ENCODE measurements at places on chromosomes 11 and 22.
A peak's percentile ranks its signal among the peaks of the same experiment; 100 is the strongest.

DNA sequence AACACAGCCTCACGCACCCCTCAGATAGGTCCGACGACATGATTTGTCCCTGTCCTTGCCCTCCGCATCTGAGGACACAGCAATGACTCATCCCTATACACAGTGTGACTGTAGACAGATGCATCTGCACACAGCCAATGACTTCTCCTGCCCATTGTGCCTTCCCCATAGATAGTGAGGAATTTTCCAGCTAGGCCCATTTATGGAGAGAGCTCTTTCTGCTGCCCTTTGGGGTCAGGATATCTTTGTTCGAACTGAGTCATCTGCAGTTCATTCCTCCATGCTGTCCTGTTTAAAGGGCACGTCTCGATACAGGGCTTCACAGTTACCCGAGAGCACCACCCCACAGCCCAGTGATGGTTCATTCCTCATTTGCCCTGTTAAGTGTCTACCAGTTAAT is 96.7 kb downstream of the LARGE1 start:
- no peak for DNase-seq

DNA sequence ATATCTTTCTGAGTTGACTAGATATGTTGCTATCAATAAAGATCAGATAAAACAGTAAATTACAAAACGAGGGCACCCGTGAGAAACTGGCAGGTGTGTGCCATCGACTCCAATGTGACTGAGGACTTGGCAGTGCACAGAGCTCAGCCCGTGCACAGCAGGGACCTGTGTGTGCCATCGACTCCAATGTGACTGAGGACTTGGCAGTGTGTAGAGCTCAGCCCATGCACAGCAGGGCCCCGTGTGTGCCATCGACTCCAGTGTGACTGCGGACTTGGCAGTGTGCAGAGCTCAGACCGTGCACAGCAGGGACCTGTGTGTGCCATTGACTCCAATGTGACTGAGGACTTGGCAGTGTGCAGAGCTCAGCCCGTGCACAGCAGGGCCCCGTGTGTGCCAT is 347.2 kb upstream of the B3GAT1 start:
- DNase-seq, result no peak

- peak; percentile 87 for DNase-seq
These were observed 22.9 kb upstream of the CHRM4 start for GRCh38 chr11:46414466-46414796.

DNA sequence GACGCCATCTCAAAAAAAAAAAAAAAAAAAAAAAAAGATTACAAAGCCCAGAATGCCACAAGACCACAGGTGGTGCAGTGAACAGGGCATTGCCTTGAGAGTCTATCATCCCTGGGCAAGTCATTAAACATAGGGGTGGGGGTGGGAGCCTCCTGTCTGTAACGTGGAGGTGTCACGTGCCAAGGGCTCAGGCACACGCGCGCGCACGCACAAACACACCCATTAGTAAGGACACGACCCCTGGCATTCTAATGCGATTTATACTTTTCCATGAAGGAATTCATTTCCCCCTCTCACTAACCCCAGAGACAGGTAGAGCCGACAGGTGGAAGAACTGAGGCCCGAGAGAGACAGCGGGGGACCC is 5.8 kb upstream of the GCAT start:
- DNase-seq, result peak; percentile 87

- DNase-seq, result no peak
These were observed 67.9 kb downstream of the KCNC1 start for GRCh38 chr11:17802491-17802890.

GRCh38 chr11:74094393-74094792 is 76.4 kb downstream of the C2CD3 start:
- no peak for DNase-seq

DNA sequence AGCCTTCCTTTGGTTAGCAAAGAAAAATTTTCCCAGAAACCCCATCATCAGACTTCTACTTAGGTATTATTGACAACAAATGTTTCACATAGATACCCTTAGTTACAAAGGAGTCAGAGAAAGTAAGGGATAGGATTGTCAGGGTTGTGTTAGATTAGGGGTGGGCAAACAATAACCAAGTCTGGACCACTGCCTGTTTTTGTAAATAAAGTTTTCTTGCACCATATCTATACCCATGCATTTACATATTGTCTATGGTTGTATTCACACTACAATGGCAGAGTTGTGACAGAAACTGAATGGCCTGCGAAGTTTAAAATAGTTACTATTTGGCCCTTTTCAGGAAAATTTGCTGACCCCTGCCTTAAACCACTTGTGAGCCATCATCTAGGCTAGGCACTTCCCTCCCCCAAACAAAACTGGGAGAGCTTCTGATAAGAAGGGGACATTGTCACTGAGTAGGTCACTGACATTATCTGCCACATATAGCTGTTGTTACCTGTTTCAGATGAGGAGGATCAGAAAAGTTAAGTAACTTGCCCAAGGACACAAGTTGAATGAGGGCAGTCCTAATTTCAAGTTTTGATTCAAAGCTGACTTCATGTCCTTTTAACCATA is 40.7 kb upstream of the TMEM135 start:
- no peak for DNase-seq

DNA sequence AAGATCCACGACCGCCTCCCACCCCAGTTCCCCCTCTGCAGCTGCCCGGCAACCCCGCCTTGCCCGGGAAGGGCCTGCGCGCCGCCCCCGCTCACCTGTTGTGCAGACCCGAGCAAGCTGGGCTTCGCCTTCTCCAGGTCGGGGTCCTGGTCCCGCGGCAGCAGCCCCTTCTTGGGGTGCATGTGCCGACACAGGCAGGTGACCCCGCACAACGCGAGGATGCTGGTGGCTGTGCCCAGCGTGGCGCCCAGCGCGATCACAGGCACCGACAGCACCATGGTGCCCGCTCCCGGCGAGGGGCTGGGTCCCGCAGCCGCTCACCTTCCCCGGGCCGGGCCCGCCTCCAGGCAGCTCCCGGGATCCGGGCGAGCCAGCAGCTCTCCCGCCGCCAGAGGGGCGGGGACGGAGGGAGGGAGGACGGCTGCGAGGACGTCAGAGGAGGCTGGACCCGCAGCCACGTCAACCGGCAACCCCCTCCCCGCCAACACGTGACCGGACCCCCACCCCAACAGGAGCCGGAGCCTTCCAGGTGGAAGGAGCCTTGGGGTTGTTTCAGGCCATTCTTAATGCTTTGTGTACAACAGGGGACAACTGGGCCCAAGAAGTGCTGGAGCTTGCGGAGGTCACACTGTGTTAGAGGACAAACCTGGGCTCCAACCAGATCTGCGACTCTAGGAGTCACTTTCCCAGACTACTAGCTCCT is at the start of gene SYT13:
TSS of gene SYT13 (minus strand) at position 412 of the 703 bp plus-strand sequence. CDS start at position 278, 134 bp downstream.
- peak; percentile 48 for DNase-seq

GRCh38 chr11:120079750-120080610 is 57.9 kb downstream of the TRIM29 start:
- DNase-seq, result peak; percentile 5

- DNase-seq, result no peak
These were observed 286.2 kb downstream of the C11orf87 start for GRCh38 chr11:109708184-109708583.

GRCh38 chr11:11119917-11120316 is 233.1 kb downstream of the CSNK2A3 start:
- no peak for DNase-seq

GRCh38 chr11:105344938-105345337 is 205.4 kb upstream of the CARD18 start:
- no peak for DNase-seq

DNA sequence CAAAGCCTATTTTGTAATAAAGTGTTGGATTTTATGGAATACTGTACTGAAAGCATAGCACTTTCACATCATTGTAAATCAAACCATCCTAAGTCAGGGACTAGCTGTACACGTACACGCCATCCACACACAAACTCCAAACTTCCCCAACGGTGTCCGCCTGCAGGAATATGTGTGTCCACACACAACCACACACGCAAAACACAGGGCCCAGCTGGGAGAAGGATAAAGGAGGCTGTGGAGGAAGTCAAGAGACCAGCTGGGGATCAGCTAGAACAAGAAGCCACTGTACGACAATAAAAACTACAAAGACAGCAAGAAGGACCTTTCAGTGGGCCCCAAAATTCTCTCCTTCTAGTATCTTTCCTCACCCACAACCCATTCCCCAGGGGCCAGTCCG is 1.6 kb downstream of the TRIM29 start:
- DNase-seq, result no peak

GRCh38 chr22:25007444-25008106 is 55.1 kb downstream of the KIAA1671 start:
- no peak for DNase-seq

DNA sequence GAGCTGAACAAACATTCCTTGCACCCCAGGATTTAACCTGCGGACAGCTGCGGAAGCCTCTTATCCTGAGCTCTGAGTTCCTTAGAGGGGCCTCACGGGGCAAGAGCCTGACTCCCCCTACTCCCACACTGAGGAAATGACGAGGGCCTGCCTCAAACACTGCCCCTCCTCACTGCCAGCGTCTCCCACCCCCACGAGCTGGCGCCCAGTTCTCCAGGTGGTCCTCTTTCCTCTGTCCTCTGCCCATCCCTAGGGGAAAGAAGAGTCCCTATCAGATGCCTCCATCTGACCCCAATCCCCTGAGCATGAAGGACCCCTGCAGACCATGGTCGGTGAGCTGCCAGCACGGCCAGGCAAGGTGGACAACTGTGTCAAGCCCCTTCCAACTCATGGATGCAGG is 14.3 kb downstream of the CHST1 start:
- no peak for DNase-seq

GRCh38 chr22:47618180-47619010 is 855.9 kb downstream of the TBC1D22A start:
- DNase-seq, result peak; percentile 90

- DNase-seq, result no peak
These were observed 173.8 kb downstream of the LARGE1 start for GRCh38 chr22:33746501-33746928.

DNA sequence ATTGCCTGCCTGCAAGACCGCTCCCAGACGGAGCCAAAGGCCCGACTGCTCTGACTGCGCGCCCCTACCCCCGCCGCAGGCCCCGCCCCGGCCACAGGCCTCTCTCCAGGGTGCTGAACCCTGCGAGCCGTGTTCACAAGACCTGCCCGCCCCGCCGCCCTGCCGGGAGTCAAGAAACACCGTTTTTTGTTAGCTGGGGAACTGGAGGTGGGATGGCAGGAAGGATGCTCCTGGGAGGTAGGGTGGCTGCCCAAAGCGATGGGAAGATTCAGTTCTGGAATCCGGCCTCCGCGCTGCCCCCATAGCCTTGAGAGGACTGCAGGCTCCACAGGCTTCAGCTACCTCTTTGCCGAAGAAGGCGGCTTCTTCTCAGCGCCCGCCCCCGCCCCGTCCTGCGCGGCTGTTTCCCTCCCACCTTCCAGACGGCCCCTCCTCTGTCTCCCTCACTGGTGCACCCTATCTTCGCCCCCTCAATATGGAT is 2.7 kb upstream of the PDE2A start:
- no peak for DNase-seq

- DNase-seq, result no peak
These were observed 275.0 kb upstream of the SESN3 start for GRCh38 chr11:95505927-95506426.

DNA sequence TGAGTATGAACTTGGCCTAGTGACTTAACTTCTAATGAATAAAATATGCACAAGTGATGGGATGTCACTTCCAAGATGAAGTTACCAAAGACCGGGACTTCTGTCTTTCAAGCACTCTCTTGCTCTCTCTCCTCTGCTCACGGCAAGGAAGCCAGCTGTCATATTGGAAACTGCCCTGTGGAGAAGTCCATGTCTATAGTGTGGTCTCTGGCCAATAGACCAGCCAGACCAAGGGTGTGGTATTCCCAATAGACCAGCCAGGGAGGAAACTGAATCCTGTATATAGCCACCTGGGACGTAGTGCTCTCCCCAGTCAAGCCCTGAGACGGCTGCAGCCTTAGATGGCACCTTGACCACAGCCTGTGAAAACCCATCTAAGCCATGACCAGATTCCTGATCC is 93.2 kb upstream of the ALX4 start:
- no peak for DNase-seq

- no peak for DNase-seq
These were observed 184.3 kb downstream of the C11orf87 start for GRCh38 chr11:109606256-109606655.

DNA sequence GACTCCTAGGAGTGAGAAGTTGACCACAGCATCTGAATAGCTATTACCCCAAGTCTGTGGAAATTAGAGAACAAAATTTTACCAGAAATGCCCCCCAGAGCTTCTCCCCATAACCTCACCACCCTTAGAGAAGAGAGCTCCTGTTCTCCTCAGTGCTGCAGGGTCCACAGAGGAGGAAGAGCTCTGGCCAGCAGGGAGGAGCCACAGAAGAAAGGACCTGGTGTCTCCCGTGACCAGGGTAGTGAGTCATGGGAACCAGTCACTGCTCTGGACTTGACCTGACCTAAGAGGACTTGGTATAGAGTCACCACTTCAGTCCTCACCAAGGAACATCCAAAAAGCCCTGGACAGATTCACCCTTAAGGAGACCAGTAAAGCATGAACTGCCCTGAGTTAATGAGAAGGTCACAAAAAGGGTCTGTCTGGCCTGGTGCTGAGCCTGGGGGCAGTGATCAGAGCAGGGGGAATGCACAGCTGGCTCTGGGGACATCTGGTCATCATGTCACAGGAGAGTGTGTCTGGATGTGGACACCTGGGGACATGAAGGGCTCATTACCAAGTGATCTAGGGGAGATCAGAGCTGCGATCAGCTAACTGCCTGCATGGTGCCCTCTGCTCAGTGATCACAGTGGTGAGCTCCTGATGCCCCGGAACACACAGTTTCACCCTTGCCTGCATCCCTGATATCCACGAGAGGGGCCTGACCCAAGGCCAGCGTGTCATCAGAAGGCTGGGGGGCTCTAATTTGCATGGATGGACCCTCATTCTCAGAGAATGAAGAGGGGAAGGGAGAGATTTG is 103.3 kb upstream of the TOP3B start:
- no peak for DNase-seq

GRCh38 chr11:108568195-108568858 is 25.2 kb downstream of the EXPH5 start:
- DNase-seq, result no peak

DNA sequence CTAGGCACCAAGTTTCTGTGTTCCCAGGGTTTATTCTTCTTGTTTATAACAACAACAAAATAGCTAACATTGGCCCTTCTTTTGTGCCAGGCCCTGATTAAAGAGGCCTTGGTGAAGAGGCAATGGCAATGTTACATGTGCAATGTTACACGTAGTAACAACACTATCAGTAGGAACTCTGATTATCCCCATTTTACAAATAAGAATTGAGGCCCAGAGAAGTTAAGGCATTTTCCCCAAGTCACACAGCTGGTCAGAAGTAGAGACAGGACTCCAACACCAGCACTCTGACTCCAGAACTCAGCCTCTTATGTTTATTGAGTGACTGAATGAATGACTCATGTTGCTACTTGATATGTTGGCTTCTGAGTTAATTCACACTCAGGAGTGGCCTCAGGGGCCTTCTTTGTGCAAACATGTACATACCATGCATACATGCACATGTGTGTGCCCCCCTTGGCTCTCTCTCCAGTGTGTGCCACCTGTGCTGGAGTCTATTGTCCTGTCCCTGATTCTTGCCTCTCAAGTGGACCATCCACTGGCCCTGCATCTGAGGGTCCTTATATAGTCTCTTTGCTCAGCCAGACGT is 98.4 kb downstream of the TP53I11 start:
- no peak for DNase-seq

GRCh38 chr22:39577366-39577765 is 6.8 kb downstream of the CACNA1I start:
- no peak for DNase-seq

- DNase-seq, result no peak
These were observed 13.5 kb downstream of the SCN3B start for GRCh38 chr11:123640677-123641494.

GRCh38 chr11:2096011-2096918 is 42.9 kb downstream of the IGF2 start:
- no peak for DNase-seq

- no peak for DNase-seq
These were observed 107.7 kb downstream of the ELP4 start for GRCh38 chr11:31617246-31617645.
